ENCODE measurements at places on chromosomes 16 and 17.

GRCh38 chr17:70912716-70913485, 743.6 kb downstream of the KCNJ2 start:
- no peak for DNase-seq

DNA sequence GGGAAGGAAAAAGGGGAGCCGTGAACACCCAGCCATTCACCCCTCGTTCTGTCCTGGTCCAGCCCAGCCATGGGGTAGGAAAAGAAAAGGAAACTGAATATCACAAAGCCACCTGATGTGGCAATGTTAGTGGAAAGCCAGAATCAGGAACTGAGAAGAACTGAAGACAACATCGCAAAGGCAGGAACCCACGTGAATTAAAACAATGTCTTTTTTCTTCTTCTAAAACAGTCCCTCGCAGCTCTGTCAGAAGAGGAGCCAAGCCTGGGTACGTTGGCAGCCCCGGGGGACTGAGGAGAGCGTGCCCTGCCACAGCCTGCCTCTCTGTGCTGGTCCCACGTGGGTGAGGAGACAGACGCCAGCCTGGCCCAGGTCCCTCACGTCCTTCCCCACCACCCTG, 55.0 kb downstream of the ZNF423 start:
- DNase-seq: no peak

GRCh38 chr16:20838240-20838639, 31.9 kb downstream of the REXO5 start:
- DNase-seq: no peak

DNA sequence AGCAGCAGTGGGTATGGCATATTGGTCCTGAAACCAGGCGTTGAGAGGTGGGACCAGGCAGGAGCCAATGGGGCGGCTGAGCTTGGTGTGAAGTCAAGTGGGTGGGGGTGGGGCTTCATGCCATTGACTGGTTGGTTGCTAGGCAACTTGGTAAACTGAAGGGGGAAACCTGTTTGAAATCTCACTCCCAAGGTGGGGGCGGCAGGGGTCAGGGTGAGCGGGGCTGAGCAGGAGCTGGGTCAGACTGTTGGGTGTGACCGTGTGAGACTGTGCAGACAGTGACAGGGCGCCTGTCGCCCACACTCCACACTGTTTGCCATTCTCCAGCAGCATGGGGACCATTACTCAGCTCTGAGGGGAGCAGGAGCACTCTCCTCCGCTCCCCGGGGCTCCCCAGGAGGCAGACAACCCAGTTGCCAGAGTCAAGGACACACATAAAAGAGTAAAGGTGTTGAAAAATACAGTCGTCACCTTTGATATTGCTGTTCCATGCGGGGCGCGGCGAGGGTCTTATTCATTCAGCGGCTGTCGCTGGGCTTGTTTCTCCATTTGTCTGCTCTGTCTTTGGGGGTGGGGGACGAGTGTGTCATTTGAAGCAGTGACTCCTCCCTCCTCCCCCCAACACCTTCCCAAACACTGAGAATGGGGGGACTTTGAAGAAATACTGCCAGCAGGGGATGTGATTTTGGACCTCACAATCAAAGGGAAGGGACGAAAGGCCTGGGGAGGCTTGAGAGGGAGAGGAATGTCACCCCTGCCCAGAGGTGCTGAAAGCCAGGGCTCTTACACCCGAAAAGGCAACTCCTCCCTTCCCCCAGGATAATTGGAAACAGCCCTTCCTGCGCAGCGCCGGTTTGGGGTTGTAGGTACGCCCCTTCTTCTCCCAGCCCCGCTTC, 1.2 kb upstream of the EFNB3 start:
- peak; percentile 92 for DNase-seq

DNA sequence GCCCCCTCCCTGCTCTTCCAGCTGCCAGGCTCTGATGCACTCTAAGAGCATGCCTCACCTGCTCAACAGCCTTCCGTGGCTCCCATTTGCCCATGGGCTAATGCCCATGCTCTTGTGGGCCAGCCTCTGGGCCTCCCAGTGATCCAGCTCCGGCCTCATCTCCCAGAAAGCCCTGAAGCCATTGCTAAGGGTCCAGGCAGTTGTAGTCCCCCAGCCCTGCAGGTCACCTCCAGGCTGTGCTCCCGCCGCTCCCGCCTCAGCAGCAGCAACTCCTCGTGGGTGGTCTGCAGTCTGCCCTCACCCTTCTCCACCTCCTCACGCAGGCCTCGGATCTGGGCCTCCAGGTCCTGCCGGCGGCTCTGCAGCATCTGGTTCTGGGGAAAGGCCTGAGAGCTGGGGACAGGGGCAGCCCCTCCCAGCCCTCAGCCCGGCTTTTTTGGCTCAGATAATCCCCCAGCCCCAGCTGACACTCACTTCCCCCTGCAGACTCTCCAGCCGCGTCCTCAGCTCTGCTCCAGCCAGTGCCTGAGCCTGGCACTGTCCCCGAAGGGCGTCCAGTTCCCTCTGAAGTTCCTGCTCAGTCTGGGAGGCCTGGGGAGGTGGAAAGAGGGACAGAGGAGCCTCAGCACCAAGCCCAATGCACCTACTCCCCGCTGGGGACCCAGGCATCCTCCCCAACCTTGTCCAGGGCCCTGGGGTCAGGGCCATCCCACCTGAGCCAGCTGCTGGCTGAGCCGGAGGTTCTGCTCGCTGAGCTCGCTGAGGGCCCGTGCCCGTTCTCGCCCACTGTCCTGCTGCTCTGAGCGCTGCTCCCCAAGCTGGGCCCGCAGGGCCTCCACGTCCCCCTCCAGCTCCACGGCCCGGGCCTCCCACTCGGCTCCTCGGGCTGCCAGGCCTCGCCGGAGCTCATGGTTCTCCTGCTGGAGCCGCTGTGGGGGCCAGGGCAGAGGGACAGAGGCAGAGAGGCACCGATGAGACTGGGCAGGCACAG, 6.2 kb downstream of the BICDL2 start:
- no peak for DNase-seq

GRCh38 chr17:61809816-61810392, 53.4 kb downstream of the BRIP1 start:
- DNase-seq: peak; percentile 37

GRCh38 chr17:35289222-35289621, 46.4 kb downstream of the SLFN5 start:
- no peak for DNase-seq

GRCh38 chr16:89793955-89794354, 22.5 kb downstream of the FANCA start:
- no peak for DNase-seq

- DNase-seq: no peak
Measured at GRCh38 chr16:85755929-85756768, 5.3 kb upstream of the C16orf74 start.

- no peak for DNase-seq
Measured at GRCh38 chr16:52773026-52773425, 226.1 kb upstream of the TOX3 start.

- peak; percentile 90 for DNase-seq
Measured at GRCh38 chr17:29116804-29117753, 63.1 kb downstream of the MYO18A start.

DNA sequence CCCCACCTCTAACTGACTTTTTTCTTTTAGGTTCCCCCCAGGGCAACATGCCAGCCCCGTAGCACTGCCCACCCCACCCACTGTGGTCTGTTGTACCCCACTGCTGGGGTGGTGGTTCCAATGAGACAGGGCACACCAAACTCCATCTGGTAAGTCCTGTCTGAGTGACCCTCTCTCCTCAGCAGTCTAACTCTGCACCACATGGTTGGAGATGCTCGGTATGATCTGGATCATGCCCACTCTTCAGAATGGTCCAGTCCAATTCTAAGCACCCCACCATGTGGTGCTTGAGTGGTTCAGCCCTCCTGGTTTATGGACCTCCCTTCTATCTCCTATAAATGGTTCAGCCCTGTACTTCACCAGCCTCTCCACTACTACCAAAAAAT, 5.9 kb downstream of the KDM6B start:
- DNase-seq: no peak

DNA sequence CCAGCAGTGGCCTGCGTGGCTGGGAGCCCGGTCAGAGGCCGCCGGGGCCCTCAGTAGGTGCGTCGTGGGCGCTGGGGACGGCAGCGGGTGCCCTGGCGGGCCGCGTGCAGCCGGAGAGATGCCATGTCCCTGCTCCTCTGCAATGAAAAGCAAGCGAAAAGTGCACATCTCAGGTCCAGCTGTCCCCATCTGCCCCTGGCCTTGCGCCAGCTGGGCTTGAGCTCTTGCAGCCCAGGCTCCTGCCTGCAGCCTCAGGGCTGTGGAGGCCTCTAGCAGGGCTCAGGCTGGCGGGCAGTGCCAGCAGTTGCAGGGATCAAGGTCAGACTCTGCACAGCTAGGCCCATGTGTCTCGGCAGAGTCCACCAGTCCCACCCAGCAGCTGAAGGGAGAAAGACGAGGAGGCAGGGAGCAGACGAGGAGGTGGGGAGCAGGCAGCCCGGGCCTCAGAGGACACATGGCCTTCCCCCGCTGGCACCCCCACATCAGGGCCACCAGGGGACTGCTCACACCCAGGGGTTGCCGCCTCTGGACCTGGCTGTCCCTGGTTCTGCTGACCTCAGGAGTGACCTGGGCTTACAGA, 11.2 kb downstream of the SLC16A3 start:
- DNase-seq: no peak

- DNase-seq: no peak
Measured at GRCh38 chr17:50169881-50170459, 4.2 kb downstream of the SGCA start.

- no peak for DNase-seq
Measured at GRCh38 chr16:78744796-78745107, 645.3 kb downstream of the WWOX start.

GRCh38 chr16:26161461-26162180, 469.9 kb downstream of the HS3ST4 start:
- peak; percentile 11 for DNase-seq

- no peak for DNase-seq
Measured at GRCh38 chr16:75138636-75139035, 9.7 kb upstream of the ZFP1 start.

DNA sequence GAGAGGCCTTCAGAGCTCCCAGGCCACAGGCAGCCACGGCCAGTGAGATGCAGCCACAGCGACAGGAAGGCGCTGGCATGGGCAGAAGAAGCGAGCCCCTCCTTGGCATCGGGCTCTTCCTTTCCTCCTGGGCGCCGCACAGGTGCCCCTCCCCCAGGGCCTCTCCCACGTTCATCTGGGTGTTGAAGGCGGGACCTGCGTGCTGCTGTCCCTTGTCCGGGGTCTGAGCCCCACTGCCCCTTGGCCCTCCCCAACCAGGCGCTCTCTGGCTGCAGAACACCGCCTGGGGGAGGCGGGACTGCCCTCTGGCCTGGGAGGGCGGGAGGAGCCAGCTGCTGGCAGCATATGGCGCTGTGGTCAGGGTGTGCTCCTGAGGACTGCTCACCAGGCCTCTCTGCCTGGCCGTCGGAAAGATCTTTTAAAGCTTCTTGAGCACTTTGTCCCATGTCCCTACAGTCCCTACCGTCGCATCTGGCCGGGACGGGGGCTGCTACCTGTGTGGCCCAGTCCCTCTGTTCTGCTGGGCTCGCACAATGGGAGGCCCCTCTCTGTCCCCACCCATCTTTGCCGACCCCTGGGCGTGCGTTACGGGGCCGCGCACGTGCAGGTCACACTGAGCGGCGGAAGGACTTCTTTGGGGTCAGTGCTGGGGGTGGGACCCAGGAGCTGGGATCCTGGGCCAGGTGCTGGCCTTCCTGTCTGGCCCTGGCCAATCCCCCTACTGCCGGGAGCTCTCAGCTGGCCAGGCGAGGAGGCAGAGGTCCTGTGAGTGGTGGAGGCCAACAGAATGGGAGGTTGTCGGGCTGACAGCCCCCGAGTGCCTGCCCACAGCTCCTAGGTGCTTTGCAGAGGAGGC, 1.7 kb downstream of the SLC25A10 start:
- peak; percentile 65 for DNase-seq

DNA sequence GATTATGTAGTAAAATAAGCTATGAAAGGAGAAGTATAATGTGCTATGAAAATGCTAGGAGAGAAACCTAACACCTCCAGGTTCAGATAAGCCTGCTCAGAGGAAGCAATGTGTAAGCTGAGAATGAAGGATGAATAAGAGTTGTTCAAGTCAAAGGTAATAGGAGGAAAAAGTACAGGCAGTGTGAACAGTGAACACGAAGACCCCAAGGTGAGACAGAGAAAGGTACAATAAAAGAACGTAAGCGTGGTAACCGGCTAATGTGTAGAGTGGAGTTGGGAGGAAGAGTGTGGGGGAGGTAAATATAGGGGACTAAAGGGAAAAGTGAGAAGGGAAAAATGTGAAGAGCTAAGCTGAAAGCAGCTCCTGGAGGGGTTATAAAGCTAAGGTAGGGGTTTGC, 74.2 kb downstream of the TTC19 start:
- DNase-seq: no peak

DNA sequence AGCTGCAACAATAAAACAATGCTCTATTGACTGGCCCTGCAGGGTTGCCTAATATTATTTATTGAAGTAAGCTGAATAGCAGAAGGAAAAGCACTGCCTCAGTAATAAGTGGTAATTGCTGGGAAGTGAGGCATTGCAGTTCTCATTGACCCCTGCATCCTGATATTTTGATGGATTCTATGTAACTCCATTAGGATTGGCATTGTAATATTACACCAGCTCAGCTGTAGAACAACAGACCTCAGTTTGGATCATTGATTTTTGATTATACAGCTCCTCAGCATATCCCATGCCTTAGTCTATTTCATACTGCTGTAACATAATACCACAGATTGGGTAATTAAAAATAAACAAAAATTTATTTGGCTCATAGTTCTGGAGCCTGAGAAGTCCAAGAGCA, 650.6 kb upstream of the SALL1 start:
- no peak for DNase-seq

DNA sequence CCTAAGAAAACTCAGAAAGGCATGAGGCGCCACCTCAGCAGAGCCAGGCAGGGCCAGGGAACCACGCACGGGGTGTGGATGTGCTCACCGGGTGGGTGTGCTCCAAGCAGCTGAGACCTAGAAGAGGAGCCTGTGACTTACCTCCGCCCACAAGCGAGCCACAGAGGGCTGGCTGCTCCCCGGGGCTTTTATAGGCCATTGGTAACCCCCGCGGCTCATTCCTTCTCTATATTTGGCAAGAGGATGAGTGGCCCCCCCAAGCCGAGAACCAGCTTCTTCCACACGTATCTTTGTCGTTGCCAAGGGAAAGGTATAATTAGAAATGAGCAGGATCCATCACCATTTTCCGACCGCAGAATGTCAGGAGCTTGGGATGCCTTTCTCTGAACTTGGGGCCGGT, at the start of gene MYH3:
Gene MYH3 (minus strand): TSS at position 162 of the 400 bp plus-strand sequence. CDS start 2,245 bp downstream, outside the sequence.
- peak; percentile 15 for DNase-seq

DNA sequence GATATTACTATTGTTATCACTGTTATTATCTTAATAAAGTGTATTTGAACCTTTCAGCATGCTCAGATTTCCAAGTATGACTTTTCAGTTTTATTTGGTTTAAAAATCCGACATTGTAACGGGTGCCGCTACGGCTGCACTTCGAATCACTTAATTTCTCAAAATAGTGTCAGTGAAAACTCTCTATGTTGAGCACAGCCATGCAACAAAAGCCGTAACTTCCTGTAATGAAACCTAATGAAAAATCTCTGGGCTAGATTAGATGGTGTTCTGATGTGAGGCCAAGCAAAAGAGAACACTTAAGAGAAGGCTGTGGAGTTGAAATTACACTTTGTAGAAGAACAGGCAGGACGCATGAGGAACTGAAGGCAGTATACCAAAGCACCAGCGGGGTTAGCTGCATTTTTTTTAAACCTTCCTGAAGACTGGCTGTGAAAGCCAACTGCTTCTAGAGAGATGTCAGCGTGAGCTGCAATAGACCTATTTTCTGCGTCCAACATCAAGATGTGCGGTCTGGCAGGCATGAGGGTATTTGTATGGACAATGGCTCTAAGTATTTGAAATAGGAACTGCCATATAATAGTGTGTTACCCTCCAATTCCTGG, 1545.0 kb upstream of the GOT2 start:
- DNase-seq: peak; percentile 38

- DNase-seq: peak; percentile 78
Measured at GRCh38 chr17:28985950-28986713, 19.7 kb downstream of the SEZ6 start.

- no peak for DNase-seq
Measured at GRCh38 chr17:6639586-6640535, 650 bp downstream of the KIAA0753 start.
